ENCODE measurements at places on chromosomes 2 and 18.

DNA sequence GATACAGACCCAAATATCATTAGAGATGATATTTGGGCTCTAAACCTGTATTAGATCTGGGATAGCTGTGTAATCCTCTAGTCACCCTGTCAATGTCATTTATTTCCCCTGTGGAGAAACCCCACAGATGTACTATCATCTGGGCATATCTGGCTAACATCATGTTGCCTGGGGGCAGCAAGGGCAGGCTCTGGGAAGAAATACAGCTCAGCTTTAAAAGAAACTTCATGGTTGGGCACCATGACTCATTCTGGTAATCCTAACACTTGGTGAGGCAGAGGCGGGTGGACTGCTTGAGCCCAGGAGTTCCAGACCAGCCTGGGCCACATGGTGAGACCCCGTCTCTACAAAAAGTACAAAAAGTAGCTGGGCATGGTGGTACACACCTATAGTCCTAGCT, 282.5 kb downstream of the SLC8A1 start:
- no peak for DNase-seq

- no peak for DNase-seq
Measured at GRCh38 chr2:186503827-186504606, 18.0 kb downstream of the ZC3H15 start.

DNA sequence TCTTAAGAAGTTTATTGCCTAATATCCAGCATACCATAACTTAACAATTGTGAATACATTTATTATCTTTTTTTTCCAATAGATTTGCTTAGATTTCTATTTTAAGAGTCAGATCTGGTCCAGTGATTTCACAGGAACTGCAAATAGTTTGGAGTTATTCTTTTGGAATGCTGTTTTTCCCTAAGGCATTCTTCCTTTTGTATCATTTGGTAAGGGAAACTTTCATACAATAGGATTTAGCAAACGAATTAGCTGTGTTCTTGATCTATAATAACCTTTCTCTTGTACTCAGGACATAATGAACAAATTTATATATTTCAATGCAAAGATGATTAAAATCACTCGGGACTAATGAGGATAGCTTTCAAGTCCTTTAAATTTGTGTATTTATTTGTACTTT, 201.6 kb downstream of the ERBB4 start:
- DNase-seq = no peak

DNA sequence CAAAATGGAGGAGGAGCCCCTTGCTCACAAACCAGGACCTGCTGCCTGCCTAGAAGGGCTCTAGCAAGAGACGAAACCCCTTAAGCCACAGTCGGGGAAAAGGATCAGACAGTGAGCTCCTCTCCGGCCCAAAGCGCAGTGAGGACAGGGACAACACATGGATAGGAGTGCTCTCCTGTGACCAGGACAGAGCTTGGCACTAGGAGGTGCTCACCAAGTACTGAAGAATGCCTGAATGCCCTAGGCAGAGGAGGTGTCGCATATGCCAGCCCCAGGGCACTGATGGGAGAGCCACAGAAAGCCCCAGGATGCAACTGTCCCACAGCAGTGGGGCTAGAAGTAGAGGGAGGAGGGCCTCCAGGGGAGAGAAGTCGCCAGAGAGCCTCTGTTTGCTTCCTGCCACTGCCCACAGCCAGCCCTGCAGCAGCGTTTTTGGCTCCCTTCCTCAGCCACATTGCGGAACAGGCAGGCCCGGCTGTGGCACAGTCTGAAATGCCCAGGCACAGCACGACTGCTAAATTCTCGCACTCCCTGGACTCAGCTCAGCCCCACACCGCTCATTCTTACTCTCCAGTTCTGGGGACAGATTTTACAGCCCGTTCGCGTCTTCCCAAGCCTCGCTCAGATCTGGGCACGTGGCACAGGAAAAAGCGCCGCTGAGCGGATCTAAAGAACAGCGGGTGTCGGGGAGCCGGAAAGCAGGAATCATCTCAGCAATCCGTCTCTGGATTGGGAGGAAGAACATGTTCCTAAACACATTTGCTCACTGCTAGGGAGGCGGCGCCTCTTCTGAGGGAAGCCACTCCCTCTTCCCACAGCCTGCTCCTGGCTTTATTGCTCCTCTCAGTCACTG, 98.7 kb upstream of the POU3F3 start:
- DNase-seq = no peak

DNA sequence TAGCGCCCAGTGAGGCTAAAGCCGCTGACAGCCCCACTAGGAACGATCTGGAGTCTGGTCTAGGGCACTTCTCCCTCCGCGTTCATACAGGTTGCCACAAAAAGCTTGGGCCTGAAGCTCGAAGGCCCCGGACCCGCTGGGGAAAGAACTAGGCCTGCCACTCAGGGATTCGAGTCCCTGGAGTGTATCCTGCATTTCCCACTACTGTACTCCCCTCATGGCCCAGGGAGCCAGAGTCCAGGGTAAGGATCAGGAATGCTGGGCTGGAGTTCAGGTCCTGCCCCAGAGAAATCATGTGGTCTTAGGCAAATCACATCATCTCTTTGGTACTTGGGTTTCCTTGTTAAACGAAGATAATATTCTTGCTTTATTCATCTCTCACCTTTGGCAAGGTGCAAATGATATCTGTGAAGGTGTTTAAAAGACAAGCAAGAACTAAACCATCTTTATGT, 1.4 kb upstream of the ZFP36L2 start:
- no peak for DNase-seq

GRCh38 chr2:191565647-191566198, 112.2 kb upstream of the NABP1 start:
- no peak for DNase-seq

DNA sequence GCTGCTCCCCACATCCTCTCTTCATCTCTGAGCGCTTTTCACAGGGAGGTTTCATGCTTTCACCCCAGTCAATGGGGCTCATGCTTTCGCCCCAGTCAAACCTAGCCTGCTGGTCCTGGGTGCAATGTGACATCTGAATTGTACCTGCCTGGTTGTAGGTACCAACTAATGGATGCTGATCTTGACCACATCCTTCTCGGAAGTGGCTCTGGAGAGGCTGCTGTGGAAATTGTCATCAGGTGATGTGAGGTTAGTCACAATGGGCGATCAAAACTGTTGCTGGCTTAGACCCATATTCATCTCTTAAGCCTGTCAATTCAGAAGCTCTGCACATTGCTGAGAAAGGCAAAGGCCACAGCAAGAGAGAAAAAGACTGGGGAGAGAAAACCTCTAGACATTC, 32.7 kb upstream of the ALKAL2 start:
- no peak for DNase-seq

DNA sequence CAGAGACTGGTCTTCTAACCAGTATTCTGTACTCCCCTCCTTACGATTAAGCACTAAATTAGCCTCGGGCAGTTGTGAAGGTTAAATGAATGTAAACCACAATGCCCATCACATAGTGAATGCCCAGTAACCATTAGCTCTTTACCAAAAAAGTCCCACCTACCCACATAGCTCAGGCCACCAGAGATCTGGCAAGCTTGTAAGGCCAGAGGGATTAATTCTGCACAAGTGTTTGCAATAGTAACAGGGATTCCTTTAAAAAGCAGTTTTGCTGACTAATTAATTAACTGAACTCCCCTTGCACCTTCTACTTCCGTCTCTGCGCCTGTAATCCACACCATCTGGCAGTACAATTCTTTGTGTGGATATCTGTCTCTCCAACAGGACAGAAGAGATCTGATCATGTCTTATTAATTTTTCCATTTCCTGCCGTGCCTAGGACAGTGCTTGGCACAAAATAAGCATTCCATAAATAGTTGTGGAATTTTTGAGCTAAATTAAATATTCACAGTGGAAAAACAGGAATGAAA, 36.2 kb upstream of the IGFBP2 start:
- DNase-seq = no peak

DNA sequence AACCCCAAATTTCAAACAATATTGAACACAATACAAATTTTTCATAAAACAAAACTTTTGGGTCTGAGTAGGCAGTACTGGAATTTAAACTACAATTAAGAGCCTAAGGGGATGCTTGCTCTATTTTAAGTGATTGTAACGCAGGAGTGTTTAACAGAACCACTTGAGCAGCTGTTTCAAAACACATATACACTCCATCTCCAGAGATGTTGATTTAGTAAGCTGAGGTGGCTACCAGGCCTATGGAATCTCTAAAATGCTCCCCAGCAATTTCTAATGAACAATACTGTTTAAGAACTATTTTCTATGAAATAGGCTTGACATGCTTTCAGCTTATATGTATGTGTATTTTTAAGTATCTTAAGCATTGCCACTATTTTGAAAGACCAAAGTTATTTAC, 58.5 kb downstream of the SP3 start:
- no peak for DNase-seq

- no peak for DNase-seq
Measured at GRCh38 chr2:208069186-208069585, 43.9 kb upstream of the PLEKHM3 start.

DNA sequence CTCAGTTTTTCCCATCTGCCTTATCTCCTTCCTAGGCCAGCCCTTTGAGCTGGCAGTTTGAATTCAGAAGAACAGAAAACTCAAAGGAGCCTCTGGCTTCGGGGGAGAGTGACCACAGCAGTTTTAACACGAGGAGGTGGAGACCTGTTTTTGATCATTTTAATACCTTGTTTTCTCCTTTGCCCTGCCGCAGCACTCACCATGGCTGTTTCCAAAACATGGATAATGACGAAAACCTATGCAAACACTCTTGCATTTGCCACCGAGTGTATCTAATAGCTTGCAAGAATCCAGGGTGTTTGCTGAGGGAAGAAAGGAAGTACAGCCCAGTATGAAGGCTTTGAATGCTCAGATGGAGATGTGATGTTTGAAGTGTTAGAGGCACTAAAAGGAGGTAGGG, 167.1 kb downstream of the PRKCE start:
- DNase-seq = no peak

DNA sequence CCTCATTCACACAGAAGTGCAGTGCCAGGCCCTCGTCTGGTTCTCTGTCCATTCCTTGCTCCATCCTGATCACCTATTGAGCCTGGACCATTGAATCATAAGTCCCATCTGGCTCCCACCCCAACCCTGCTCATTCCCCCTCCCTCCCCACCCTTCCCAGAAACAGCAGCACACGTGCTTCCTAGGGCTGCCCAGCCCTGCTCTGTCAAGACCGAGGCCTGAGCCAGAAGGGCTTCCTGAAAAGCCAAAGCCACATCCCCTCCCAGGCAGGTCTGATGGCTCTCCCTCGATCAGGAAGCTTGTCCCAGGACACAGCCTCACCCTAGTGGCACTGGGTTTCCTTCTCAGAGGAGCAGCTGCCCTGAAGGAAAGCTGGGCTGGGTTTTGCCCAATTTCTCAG, 79.8 kb upstream of the FZD7 start:
- DNase-seq = no peak

- DNase-seq = no peak
Measured at GRCh38 chr2:22520369-22521288, 864.4 kb upstream of the KLHL29 start.

GRCh38 chr18:32776561-32776960, 3.7 kb upstream of the KLHL14 start:
- no peak for DNase-seq

- no peak for DNase-seq
Measured at GRCh38 chr2:209763106-209763505, 8.5 kb upstream of the UNC80 start.

GRCh38 chr18:27017901-27018500, 152.5 kb upstream of the AQP4 start:
- DNase-seq = no peak

DNA sequence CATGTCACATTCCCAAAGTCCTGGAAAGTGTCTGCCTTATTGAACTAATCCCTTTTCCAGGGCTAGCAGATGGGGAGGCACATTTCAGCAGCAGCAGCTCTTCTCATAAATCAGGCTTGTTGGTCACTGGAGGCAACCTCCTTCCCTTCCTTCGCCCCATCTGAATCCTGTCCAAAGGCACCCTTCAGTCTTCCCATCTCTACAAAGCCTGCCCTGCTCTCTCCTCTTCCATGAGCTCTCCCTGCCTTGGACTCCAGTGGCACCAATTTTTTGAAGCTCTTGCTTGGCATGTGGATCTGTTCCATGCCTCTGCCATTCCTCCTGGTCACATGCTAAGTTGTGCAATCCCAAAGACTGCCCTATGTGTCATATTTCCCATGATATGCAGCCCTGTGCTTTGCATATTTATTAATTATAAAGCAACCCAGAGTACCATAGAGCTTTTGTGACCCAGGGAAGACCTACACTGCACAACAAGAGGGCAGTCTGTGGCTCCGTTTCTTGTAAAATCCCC, 70.3 kb downstream of the ANTXR1 start:
- no peak for DNase-seq

- no peak for DNase-seq
Measured at GRCh38 chr18:51833850-51834249, 506.1 kb upstream of the DCC start.

GRCh38 chr2:43325107-43325811, 98.9 kb upstream of the ZFP36L2 start:
- no peak for DNase-seq

DNA sequence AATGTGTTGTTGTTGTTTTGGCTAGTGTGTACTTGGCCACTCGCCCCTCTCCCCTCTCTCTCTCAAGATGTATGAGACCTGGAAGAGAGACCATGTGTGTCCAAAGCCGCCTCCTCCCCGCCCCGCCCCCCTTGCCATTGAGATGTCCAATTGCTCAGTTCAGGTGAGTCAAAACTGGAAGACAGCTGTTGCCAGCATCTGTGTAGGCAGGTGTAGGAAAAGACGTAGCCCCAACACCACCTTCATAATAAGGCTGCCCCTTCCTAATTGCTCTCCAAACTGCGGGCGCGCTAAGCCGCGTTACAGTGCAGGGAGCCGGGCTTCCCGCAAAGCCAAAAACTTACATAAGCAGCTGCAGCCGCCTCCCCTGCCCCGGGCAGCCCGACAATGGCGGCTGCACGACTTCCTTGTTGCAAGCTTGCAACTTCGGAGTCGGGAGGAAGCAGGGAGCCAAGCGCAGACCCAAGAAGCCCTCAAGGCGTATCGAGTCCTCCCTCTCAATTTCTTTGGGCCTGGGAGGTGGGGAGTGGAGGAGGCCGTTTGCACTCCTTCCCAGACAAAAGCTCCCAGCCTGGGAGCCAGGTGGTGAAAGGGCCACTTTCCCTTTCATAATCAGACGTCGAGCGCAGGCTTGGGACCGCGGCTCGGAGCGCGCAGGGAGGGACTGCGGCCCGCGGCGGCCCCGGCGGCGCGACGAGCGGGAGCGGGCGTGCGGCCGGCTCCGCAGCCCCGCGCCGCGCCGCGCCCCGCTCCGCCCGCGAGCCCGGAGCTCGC, 882 bp downstream of the ZBTB14 start:
- DNase-seq = peak; percentile 40

GRCh38 chr18:5710235-5710634, 166.4 kb upstream of the EPB41L3 start:
- DNase-seq = no peak

GRCh38 chr2:54212456-54212855, 43.6 kb downstream of the TSPYL6 start:
- no peak for DNase-seq

- DNase-seq = no peak
Measured at GRCh38 chr2:41720331-41721251, 327.2 kb upstream of the PKDCC start.

DNA sequence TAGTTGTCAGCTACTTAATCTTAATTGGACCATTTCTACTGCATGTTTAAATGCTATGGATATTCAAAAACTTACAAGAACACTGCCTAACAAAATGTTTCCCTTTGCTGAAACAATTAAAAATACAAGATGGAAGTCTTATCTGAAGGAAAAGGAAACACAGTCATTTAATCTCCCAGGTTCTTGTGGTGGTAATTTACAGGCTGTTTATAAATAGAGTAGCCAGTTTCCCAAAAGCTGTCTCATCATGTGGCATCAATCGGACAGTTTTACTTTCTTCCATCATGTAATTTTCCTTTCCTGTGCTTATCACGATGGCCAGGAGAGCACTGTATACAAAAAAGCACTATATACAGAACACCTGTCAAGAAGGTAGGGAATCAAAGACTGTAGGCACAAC, 368.1 kb downstream of the ZEB2 start:
- DNase-seq = no peak
